Cardiac fibroblast (primary cell): ENCODE measurements at places on chromosomes 7 and 10.

GRCh38 chr10:122671355-122671754 is 28.3 kb downstream of the C10orf120 start:
- no peak for DNase-seq

DNA sequence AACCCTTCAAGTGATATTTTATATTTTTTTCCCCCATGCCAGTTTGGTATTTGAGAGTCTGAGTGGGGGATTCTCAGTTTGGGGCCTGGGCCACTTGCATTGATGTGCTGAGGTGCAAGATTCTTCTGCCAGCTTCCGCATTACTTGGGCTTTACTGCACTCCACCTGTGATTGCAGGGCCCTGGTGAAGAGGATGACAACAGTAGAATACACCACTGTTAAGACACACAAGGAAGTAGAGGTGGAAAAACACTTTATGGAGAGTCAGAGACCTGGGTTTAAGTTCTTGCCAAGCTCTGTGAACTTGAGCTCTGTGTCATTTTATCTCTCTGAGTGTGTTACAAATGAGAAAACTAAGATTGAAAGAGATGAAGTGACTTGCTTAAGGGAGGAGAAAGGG is 209.4 kb downstream of the LRMDA start:
- no peak for DNase-seq

- no peak for DNase-seq
These were observed 631.5 kb upstream of the NRP1 start for GRCh38 chr10:33965795-33966581.

GRCh38 chr10:110733218-110733952 is 89.2 kb downstream of the RBM20 start:
- DNase-seq, result no peak

- peak; percentile 87 for DNase-seq
These were observed at the start of gene SAMD9 for GRCh38 chr7:93117852-93118530. TSS of gene SAMD9 (minus strand) at chr7:93117979. CDS start at chr7:93106097, 11,882 bp downstream.

DNA sequence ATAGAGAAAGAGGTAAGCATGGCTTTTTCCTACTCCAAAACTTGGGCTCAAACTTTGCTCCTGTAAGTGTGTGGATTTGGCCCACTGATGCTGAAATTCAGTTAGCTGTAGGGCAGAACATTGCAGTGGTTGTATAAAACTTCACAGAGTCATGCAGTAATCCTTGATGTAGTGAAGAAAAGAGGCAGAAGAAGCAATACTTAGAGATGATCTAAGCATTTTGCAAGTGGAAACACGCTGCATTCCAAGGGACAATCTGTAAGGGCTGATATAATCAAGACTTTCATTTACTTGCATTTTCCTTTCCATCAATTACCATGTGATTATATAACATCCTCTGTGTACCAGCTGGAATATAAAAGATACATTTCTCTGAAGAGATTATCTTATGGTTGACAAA is 338.8 kb downstream of the DNAJB9 start:
- no peak for DNase-seq

GRCh38 chr7:114885836-114886235 is 36.1 kb upstream of the MDFIC start:
- peak; percentile 18 for DNase-seq

DNA sequence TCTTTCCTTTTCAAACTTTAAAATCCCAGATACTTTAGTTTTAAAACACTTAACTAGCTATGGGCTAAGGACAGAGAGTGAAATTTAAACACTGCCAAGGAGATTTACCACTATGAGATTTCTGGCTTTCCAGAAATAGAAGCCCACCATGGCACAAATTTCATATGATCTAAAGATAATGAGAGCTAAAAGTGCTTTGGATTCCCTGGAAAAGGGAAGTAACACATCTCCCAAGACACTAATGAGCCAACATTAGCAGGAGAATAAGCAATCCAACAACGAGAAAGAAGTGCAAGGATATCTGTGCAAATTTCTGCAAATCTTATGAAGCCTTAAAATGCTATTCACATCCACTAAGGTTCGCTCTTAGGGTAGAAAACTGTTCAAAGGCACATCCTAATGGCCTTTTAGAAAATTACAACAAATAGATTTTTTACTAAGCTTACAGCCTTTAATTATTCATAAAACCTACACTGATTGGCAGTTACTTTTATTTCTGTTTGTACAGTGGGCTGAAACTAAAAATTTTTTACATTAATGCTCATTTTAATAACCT is 100.3 kb downstream of the RAPGEF5 start:
- DNase-seq, result peak; percentile 6

DNA sequence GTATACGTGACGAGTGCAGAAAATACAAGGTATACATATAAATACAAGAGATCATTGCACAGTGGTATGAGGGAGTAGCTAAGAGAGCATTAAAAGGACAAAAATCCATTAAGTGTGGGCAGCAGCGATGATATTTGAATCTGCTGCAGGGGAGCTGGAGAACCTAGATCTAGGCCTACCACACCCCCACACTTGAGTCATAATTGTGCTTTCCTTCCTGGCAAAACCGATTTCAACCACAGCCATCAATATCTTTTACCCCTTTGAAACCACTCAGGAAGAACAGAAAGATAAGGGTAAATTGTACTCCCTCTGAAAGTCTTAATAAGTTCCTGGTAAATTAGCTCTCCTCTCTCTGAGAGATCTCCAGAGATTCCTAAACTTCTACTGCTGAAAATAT is 345.0 kb downstream of the SORCS1 start:
- no peak for DNase-seq

DNA sequence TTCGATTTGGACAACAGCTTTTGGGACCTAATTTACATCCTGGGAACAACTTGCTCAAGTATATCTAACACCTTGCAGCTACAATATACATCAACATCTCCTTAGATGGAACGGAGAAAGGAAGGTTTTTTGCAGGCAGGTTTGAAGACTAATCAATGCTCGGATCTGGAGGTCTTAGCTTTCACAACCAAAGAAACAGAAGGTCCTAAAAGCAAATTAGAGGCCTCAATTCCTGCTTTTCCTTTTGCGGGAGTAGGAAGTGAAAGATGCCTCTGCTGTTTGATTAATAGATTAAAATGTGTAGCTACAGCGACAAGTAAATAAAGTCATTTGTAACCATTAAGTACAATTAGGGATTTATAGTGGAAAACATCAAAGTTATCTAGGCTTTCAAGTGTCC is 3.7 kb upstream of the SP8 start:
- DNase-seq, result no peak

DNA sequence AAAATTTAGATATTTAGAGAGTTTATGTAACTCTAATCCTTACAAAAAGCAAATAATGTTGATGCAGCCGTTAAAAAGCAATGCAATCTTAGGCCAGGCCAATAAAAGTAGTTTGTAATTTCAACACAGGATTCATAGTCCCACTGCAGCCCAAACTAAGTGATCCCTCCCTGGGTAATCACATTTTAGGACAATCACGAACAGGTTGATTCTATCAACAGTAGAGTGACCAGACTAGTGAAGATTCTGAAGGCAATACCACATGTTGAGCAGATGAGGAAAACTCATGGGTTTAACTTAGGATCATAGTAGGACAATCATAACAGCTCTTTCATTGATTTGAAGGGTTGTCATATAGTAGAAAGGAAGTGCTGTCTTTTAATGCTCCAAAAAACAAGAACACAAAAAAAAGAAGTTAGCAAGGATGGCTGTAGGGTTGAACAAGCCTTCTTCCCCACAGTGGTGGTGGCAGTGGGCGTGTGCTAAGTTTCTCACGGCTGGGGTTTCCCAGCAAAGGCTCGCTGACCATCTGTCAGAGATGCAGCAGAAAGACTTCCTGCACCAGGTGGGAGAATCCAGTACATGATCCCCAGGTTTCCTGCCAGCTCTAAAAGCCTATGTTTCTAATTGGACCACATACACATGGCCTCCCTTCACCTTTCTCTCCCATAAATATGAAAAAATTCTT is 212.2 kb downstream of the CHRM2 start:
- no peak for DNase-seq

DNA sequence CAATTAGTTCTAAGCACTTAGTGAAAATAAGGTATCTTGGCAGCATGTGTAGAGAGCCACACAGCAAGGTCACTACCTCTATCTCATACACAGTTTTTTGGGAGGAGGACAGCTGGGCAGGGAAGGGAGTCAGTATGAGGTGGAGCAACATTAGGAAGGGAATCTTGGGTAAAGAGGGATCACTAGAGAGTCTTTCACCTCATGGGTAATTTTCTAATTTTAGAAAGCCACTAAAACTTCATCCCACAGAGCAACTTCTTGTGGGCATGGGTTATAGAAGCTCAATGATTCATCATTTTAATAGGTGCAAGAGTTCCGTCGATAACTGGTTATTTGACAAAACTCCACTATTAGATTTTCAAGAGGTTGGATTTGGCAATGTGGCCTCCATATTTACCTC is 2.5 kb downstream of the NRAP start:
- DNase-seq, result no peak

DNA sequence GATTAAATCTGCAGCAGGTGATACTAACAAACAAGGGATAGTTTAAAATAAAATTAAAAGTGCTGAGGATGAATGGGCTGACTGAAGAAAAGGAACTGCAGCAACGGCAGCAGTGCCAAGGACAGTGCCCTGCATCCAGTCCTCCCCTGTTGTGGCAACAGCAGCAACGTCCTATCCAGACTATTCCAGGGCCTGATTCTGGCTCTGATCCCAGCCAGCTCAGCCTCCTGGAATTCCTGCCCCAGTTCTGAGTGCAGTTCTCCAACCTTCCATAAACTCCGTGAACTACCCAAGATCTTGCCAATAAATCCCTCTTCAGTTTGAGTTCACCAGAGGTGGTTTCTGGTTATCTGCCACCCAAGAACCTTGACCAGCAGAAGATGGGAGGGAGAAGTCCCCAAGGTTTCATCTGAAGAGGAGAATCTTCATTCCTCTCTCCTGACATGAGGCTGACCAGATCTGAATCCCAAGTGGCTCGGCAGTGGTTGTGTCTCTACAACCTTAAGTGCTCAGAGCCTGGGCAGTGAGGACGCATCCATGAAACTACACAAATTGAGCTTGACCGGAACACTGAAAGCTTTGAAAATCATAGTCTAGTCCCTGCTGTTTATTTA is 115.8 kb downstream of the SORBS1 start:
- DNase-seq, result peak; percentile 85

DNA sequence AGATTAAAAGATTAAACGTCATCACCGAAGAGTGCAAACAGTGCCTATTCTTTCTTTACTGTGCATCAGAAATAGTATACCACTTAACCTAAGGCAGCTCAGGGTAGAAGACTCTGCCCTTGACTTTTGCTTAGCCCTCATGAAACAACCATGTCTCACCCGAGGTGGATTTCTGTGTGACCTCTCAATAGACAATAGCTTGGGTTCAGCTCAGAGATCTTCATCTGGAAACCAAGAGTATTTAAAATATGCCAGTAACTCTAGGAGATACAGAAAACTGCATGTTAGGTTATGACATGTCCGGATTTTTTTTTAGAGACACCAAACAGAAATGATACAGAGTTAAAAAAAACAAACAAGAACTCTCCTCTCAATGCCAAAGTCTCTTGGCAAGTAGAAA is 75.8 kb downstream of the JAZF1 start:
- DNase-seq, result no peak

DNA sequence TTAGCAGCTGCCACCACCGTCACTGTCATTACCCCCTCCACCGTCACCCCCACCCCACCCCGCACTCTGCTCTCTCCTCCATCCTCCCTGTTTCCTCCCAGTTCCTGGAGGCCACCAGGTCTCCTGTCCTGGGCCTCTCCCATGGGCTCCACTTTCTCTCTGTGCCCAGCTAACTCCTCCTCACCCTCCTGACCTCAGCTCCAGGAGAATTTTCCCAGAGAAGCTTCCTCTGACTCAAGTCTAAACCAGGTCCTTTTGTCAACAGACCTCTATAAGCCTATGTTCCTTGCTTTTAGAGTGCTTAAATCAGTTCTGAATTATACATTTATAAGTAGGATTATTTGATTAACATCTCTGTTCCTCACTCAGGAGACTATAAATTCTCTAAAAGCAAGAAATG is 150.0 kb downstream of the ARHGAP12 start:
- DNase-seq, result no peak

GRCh38 chr10:88256013-88256680 is 327.0 kb downstream of the RNLS start:
- peak; percentile 83 for DNase-seq

- peak; percentile 73 for DNase-seq
These were observed 170.8 kb upstream of the HABP2 start for GRCh38 chr10:113381981-113382509.

DNA sequence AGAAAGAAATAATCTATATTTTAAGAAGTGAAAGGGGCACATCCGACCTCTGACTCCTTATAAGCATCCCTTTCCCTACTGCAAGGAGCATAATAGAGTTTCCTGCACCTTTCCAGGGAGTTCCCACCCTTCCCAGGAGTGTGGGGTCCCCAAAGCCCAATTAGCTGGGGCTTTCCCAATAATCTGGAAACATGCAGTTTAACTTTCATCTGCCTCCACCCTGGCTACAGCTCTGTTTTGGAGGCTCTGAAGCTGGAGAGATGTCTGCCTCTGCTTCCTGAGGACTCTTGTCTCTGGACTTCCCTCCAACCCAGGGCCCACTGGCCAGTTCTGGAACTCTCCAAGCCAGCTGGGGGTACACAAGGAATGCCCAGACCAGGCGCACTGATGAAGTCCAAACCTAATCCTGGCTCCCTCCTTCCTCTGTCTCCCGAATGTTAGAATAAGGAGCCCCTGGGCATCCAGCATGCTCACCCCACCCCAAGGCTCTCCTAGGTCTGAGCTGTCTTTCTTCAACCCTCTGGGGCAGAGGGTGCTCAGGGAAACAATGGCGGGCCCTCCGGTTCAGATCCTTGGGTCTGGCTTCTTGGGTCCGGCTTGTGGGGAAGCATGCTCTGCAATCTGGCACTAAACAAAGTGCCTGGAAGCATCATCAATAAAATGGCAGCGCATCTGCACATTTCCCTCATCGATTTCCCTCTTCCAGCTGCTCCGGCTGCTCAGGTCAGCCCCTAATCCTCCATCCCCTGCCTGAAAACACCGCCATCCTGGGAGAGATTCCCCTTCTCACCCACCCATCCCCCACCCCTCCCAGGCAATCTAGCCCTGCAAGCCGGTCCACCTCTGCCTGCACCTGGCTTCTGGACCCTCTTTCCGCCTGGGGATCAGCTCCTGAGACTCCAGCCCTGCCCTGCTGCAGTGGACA is 13.3 kb downstream of the HOXA4 start:
- DNase-seq, result no peak

DNA sequence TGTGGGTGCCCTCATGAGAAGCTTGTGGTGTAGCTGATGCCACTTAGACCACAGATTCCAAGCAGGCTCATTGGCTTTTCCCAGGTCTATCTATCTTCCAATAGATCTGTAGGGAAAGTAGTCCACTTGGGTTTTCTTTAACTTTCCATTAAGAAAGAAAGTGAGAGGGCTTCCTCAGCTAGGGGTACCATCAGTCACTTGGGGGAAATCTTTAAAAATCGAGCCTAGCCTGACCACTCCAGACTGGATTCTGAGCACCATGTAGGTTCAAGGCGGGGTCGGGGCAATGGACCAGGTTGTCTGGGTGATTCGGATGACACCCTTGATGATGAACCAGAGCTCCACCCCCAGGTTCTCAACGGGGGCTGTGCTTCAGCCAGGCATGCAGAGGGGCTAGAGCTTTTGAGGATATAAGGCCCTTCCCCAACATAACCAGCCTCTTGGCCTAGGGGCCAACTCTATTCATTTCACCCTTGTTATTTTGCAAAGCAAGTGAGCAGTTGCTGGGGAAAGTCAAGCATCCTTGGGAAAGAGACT is 27.0 kb downstream of the ITPRIP start:
- DNase-seq, result no peak

GRCh38 chr7:84614821-84615501 is 420.4 kb upstream of the SEMA3A start:
- peak; percentile 20 for DNase-seq
